T-cell (primary cell): ENCODE measurements at places on chromosomes 5 and 9. TPM values are rescaled to one million over a fixed set of nuclear protein-coding genes. Genes with fewer than 3 reads are reported as not detected.

GRCh38 chr5:57780306-57780960, 297.8 kb upstream of the ACTBL2 start:
- DNase-seq, result no peak

DNA sequence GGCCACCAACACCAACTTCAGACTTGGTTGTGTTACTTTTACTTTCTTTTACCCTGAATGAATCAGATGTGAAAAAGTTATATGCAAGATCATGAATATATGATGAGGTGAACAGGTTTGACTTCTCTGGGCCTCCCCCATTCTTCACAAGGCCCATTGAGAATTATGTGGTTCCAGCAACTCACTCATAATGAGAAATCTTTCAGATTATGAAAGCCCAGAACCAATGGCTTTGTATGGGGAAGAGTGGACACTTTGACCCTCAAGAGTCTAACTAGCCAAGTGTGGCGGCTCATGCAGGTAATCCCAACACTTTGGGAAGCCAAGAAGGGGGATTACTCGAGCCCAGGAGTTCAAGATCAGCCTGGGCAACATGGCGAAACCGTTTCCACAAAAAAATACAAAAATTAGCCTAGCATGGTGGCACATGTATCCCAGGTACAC, 16.1 kb upstream of the LNPEP start:
- DNase-seq, result no peak

DNA sequence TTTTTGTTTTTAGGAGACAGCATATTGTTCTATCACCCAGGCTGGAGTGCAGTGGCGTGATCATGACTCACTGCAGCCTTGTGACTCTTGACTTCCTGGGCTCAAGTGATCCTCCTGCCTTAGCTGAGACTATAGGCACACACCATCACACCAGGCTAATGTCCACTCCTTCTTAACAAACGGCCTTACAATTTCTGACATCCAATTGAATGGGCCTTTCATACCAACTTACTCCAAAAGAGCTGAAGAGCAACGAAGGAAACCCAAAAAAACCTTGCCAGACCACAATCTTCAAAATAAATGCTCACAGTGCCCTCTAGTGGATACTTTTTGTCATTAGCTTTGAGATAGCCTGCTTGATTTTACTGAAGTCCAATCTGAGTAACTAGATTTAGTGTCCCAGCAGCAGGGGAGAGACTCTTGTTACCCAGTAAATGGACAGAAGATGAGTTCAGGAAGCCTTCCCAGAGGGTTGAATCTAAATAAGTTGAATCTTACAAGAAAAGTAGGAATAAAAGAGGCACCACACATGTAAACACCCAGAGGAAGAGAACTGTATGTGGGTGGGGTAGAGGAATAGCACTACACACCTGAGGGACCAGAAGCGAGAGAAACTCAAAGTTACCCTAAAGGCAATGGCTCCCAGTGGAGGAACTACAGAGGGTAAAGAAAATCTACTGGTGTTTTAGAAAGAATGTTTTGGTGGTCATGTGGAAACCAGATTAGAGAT, 9.3 kb downstream of the ZNF622 start:
- DNase-seq, result no peak

DNA sequence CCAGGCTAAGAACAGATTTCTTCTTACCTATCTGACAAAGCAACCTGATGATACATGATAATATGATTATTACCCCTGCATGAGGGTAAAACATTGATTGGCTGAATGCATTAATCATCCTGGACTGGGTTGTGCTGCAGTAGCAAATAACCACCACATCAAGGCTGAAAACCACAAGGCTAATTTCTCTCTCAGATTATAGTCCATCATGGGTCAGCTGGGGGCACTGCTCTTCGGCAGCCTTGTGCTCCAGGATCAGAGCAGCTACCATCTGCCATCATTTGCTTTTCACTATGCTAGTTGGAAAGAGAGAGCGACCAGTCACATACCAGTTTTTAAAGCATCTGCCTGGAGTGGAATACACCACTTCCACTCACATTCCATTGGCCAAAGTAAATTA, 383.5 kb downstream of the RASEF start:
- no peak for DNase-seq

DNA sequence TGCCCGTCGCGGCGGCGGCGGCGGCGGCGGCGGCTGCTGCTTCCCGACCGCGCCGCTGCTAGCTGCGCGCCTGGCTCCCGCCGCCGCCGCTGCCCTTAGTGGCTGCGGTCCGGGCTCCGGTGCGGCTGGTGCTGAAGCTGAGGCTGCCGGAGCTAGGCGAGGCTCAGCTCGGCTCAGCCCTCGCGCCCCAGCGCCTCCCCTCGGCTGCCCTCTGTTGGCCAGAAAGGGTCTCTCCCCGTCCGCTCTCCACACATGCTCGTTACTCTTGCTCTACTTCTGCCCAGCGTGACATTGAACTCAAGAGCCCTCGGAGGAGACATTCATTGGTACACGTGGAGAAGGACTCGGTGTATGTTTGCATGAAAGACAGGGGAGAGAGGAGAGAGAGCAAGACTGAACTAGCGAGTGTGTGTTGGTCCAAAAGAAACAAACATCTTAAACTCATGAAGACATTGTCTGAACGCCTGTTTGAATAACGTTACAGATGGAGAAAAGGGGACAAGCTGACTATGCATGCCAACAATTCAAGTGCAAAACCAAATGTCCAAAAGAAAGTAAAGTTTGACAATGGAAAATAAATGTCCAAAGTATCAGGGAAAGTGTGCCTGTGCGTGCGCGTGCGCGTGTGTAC, at the start of gene HCN1:
HCN1 (minus strand) TSS at position 175 of the 631 bp plus-strand sequence.
- DNase-seq, result no peak

DNA sequence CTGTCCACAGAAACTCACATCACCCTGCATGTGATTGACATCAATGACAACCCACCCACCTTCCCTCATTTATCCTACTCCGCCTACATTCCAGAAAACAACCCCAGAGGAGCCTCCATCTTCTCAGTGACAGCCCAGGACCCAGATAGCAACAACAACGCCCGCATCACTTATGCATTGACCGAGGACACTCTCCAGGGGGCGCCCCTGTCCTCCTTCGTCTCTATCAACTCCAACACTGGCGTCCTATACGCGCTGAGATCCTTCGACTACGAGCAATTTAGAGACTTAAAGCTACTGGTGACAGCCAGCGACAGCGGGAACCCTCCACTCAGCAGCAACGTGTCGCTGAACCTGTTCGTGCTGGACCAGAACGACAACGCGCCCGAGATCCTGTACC, 1.7 kb downstream of the PCDHGA3 start:
- DNase-seq, result no peak

GRCh38 chr5:31638345-31638744, 586 bp upstream of the PDZD2 start:
- no peak for DNase-seq

DNA sequence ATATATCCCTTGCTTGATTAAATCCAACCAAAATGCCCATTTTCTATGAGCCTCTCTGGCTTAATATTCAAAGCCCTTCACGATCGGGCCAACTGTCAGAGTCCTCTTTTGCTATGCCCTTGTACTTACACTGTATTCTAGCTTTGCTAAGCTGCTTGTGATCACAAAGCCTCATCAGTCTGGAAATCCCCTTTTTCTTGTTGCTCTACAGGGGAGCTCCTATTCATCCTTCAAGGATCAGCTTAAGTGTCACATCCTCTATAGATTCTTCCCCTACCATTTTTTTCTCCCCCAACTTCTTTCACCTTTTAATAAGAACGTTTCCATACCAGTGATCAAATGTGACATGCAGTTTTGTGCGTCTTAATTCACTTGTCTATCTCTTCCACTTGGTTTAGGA, 450.4 kb upstream of the CHD1 start:
- no peak for DNase-seq

The LHFPL2 gene
- 0.33 TPM for total RNA-seq
